Kidney epithelial cell (primary cell): ENCODE measurements at places on chromosomes 1 and 21. TPM values are rescaled to one million over a fixed set of nuclear protein-coding genes. Genes with fewer than 3 reads are reported as not detected.

DNA sequence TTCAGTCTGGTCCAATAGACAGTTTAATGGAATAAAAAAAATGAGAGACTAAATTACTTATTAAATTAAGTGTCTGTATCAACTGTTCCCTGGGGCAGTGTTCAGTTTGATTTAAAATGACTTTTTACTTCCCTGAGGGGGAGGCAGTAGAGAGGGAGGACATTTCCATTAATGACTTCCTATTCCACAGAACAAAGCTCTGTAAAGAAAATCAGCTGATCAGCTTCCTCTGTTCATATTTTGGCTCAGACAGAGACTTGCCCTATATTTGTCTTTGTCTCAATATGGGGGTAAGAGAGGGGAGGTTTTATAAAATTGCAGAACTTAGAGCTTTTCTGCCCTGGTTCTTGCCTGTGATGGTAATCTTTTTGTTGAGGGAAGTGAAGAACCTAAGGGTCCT, 8.4 kb downstream of the CFAP126 start:
- no peak for DNase-seq

- no peak for DNase-seq
Observed at GRCh38 chr21:32604464-32604863, 7.7 kb downstream of the CFAP298 start.

- no peak for DNase-seq
Observed at GRCh38 chr1:35499652-35500176, 57.5 kb downstream of the KIAA0319L start.

DNA sequence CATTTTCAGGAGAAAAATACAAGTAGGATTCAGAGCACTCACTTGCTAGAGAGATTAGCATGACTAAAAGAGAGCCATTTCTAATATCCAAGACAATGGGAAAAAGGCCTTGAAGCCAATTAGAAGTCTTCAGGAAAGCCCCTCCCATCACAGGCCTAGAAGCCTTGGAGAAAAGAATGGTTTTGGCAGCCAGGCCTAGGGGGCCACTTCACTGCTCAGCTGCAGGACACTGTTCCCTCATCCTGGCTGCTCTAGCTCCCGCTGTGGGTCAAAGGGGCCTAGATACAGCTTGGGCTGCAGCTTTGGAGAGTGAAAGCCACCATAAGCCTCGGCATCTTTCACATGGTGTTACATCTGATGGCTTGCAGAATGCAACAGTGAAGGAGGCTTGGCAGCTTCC, 62.8 kb downstream of the RGS4 start:
- DNase-seq, result no peak

- DNase-seq, result no peak
Observed at GRCh38 chr21:34004013-34004938, 69.1 kb upstream of the MRPS6 start.

The FTCD gene
- 0.33 TPM in 1 of 2 replicates, not detected in the other for total RNA-seq

The RGS4 gene
- total RNA-seq, result 6.6 and 20.8 TPM in 2 replicates

The UBR4 gene
- 125 and 128 TPM in 2 replicates for total RNA-seq
